ENCODE measurements at places on chromosomes 16 and 17.

DNA sequence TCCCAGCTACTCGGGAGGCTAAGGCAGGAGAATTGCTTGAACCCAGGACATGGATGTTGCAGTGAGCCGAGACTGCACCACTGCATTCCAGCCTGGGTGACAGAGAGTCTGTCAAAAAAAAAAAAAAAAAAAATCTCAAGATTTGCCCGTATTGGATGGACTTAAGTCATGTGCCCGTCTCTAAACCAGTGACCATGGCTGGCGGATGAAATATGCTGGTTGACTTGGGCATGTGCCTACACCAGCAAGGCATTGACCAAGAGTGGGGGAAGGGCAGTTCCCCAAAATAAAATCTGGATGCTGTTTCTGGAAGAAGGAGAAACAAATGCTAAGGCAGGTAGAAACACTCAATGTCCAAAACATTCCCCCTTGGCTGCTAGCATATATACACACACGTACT lies 21.5 kb upstream of the COL1A1 start:
- no peak for DNase-seq

DNA sequence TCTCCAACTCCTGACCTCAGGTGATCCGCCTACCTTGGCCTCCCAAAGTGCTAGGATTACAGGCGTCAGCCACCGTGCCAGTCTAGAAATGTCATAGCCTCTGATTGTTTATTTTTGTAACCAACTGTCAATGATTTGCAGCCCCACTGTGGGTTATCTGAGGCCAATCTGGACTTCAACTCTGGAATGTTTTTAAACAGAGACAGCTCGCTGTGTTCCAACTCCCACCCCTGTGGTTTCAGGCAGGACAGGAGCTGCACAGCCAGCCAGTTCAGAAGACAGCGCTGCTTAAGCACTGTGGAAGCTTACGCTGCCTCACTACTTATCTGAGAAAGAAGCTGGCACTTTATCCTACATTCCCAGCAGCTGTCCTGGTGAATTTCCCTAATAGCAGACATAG lies 19.5 kb downstream of the MRM3 start:
- no peak for DNase-seq

- no peak for DNase-seq
Observed at GRCh38 chr16:80656711-80657150, 115.9 kb downstream of the DYNLRB2 start.

GRCh38 chr17:39618246-39618913 lies 8.4 kb upstream of the PPP1R1B start:
- DNase-seq, result no peak

DNA sequence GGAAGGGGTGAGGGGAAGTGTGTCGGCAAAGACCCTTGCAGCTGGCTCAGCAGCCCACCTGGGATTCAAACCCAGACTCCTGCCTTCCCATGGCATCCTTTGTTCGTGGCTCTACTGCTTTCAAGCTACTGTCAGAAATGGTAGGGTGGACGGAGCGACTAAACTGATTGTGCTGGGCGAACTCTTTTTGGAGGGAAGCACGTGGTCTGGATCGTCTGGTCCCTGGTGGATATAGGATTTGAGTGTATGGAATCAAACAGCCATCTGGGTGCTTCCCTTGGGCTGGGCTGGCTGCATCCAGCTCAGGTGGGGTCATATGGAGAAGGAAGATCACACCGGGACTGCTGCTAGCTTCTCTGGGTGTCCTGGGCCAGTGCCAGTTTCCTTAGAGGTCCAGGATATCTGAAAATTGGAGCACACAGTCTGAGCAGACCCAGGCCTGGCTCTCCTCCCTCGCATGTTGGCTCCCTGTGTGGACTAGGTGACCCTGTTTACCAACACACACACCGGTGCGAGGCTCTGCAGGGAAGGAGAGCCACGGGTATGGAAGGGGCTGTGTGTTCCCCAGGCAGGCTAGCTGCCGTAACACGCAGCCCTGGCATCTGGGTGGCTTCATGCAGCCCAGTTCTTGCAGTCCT lies 8.6 kb downstream of the CMIP start:
- no peak for DNase-seq
